ENCODE measurements at places on chromosomes 5 and 9. TPM values are rescaled to one million over a fixed set of nuclear protein-coding genes. Genes with fewer than 3 reads are reported as not detected.

- DNase-seq = no peak
Observed at GRCh38 chr5:132391870-132392269, 22.4 kb downstream of the SLC22A5 start.

DNA sequence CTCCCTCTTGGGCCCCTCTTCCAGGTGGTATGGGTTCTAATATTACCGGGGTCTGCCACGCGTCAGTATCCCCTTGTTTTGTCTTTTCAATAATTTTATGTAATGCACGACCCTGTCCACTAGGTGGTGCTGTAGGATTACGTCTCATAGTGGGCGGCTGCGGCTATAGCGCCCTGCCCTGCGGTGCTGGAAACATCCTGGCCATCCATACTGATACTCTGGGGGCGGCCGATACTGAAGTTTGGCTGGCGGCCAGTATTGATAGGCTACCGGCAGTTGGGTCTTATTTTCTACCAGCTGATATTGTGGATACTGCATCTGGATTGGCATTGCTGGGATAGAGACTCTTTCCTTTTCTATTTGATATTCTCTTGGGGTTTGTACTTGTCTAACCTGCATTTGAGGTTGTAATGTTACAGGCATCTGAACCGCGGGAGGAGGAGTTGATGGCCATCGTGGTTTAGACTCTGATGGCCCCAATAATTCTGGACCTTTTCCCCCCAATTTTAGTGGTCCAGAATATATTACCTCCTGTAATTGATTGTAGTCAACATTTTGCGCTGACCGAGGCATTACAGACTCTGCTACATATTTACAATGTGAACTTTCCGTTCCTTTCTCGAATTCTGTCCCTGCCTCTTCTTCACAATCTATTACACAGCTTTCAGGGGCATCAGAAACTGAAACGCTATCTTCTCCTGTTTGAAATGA is 3.3 kb upstream of the TMEM141 start:
- peak; percentile 70 for DNase-seq

DNA sequence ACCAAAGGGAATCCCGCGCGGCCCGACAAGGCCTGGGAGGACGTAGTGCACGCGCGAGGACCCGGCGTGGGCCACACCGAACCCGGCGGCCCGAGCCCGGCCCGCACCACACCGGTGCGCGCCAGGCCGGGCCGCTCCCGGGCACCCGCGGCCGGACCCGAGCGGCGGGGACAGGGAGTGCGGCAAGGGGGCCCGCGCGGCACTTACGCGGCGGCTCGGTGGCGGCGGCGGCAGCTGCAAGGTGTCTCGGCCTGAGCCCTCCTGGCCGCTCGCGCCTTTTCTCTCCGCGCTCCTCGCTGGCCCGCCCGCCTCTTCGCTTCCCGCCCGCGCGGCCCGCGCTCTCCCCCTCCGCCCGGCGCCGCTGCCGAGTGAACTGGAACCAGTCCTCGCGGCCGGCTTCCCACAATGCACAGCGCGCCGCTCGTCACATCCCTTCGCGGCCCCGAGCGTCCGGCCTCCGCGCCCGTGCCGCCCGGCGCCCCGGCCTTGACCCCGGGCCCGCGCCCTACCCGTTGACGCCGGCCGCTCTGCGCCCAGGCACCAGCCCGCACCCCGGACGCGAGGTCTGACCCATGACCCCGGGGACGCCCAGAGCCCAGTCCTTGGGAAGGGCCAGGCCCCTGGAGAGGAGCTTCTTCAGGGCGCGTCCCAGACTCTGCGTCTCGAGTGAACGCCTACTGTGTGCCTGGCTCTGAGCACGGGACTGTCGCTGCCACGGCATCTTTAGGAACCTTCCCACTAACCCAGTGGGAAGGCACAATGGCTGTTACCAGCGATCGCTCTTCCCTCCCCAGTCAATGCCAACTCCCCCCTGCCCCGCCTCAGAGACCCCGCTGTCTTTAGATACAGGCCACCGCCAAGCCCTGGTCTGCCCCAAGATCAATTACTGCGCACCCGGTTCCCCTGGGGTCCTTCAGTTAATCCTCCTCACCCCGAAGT is at the start of gene MACROH2A1:
TSS of gene MACROH2A1 (minus strand) at position 377 of the 939 bp plus-strand sequence. CDS start 10,138 bp downstream, outside the sequence.
- peak; percentile 97 for DNase-seq

DNA sequence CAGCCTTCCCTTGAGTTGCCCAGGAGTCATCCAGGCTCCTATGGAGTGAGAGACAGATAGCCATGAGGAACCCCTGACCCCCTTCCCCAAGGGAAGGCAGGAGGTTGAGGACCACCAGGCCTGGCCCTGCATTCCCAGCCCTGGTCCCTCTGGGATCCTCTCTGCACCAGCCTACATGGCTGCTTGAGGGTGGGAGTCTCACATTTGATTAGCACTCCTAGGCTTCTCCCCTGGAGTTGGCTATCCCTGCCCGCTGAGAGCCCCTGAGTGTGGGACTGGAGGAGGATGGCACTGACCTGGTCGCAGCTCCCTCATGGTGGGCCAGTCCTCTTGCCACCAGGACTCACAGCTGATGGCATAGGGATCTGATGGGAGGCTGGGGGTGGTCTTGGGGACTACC is 46.7 kb downstream of the SAR1B start:
- no peak for DNase-seq

DNA sequence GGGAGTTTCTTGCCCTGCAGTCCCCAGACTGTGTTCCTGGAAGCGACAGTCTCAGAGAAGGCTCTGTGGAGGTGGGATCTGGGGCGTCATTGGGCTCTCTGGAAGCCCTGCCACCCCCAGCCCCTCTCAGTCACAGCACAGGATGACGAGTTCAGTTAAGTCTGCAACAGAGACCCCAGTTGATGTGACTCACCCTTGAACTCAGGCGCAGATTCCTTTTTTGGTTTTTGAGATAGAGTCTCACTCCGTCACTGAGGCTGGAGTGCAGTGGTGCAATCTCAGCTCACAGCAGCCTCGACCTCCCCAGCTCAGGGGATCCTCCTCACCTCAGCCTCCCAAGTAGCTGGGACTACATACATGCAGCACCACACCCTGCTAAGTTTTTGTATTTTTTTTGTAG is 8.3 kb downstream of the HRH2 start:
- no peak for DNase-seq

- no peak for DNase-seq
Observed at GRCh38 chr5:93899026-93899600, 157.7 kb upstream of the POU5F2 start.

DNA sequence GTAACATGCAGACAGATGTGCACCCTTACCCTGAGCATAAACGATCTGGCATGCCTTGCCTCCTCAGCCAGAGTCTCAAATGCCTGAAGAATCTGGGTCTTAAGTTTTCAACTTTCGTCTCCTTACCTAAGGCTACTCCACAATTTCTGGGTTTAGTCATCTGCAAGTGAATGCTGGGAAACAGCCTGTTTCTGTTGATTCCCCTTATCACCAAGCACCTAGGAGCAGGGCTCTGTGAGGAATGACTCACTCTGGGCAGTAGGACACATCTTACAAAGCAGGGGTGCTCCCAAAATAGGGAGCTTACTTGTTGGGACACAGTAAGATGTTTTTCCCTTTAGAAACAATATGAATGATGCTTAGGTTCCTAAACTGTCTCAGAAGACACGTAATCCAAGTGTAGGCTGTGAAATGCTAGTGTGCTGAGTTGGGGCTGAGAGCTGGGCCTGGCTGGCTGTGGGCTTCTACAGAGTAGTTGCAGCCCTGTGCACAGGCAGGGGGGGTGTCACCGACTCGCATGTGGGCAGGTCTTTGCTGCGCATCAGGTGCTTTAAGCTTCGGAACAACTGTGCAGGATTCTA is 58.0 kb downstream of the DAP start:
- DNase-seq = peak; percentile 54

DNA sequence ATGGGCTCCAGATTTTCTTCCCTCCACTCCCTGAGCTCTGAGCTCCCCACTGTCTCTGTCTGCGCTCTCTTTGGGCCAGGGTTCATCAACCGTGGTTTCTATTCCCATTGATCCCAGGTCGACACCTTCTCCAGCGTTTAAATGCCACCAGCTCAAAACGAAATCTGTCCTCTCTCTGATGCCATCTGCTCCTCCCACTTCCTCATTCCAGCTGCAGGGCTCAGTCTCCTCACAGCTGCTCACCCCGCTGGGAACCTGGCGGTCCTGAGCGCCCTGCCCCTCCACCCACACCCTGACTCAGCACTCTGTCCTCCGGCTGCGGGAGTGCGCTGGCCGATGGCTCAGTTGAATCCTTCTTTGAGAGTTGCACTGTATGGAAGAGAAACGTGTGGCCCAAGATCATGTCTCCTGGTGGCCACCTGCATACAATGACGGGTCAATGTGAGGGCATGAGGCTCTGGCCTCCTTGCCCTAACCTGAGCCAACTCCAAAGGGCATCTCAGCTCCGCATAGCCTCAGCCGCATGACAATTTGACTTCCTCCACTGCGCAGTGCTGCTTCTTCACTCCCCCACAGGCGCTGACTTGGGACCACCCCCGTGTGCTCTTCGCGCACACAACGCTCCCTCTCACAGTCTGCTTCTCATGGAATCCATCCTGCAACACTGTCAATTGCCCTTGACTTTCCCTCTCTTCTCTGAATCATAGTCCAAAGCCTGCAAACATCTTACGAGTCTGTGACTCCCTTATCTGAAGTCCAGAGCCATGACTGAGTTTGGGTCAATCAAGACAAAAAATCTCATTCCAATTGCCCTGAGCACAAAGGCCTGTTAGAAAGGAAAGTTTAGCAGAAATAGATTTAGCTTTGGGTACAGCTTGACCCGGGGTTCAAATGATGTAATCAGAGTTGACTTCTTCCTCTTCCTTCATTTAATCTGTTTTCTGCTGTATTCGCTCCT is 82.4 kb downstream of the PTCH1 start:
- no peak for DNase-seq

GRCh38 chr9:98314381-98315066 is 59.1 kb upstream of the TBC1D2 start:
- no peak for DNase-seq

DNA sequence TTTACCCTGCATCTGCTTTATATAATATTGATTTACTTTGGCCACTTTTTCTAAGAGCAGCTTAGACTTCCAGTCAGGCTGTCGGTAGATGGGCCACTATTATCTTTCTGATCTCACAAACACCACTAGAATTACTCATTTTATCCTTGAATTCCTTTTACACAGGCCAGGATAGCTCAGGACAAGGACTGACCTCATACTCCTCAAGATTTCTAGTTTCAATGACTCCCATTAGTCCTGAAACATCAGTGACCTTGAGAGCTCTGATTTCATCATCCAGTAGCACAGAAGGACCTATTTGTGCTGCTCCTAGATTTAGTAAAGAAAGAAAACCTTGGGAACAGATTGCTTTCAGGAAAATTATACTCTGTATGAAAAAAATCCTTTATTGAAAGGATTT is 727.9 kb upstream of the PTPRD start:
- no peak for DNase-seq

GRCh38 chr5:145408048-145408341 is 427.1 kb downstream of the PRELID2 start:
- DNase-seq = no peak

DNA sequence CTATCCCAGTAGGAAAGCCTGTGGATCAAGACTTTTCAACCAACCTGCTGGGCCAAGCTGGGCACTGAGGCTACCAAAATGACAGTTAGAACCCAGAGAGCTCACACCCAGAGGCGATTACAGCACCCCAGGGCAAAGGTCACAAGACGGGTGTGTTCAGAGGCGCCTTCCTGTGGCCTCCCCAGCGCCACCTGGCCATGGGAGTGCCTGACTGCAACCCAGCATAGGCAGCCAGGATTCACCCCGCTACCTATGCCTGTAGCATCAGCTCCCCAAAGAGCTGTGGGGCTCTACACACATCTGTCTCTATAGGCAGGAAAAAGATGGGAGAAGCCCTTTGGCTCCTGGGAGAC is 33.5 kb downstream of the PDGFRB start:
- peak; percentile 78 for DNase-seq

GRCh38 chr5:179403426-179404147 is 58.3 kb upstream of the ADAMTS2 start:
- DNase-seq = no peak

- no peak for DNase-seq
Observed at GRCh38 chr9:35350212-35350611, 139.7 kb upstream of the RUSC2 start.

DNA sequence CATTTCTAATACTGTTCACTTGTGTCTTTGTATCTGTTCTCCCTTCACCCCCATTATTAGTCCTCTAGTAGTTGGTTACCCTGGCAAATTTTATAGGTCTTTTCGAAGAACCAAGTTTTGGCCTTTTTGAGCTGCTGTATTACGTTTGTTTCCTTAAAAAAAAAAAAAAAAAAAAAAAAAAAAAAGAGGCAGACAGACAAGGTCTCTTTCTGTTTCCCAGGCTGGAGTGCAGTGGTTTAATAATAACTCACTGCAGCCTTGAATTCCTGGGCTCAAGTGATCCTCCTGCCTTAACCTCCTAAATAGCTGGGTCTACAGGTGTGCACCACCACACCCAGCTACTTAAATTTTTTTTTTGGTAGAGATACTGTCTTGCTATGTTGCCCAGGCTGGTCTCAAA is 20.9 kb downstream of the DDX4 start:
- no peak for DNase-seq

DNA sequence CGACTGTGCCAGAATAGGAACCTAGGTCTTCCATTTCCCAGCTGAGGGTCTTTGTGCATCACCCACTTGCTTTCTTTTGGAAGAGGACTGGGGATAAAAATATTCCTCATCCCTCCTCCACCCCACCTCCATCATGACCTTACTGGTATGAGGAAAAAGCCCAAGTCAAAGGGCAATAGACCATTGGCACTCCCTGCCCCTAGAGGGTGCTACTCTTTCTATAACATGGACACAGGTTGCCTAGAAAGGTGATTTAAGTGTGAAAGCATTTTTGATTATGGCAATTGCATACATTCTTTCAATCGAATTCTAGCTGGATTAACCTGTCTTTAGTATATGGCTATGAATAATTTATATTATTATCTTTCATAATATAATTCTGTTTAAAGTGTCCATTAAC is 22.8 kb upstream of the ZNF618 start:
- peak; percentile 43 for DNase-seq

GRCh38 chr5:54632131-54632701 is 114.7 kb downstream of the SNX18 start:
- no peak for DNase-seq

- DNase-seq = no peak
Observed at GRCh38 chr5:122978068-122978467, 58.5 kb downstream of the PPIC start.

- DNase-seq = no peak
Observed at GRCh38 chr5:138948471-138949222, 73.5 kb upstream of the LRRTM2 start.

GRCh38 chr5:152146566-152146965 is 221.9 kb upstream of the GLRA1 start:
- DNase-seq = no peak

DMRT3 gene
- not detected for total RNA-seq

TXNDC8 gene
- total RNA-seq = not detected

RBM27 gene
- 16.8 TPM for total RNA-seq

C5orf52 gene
- total RNA-seq = not detected

ZNF618 gene
- total RNA-seq = 13.4 TPM

NR4A3 gene
- total RNA-seq = 6.2 TPM

PCDH1 gene
- total RNA-seq = 52.0 TPM

FGF10 gene
- total RNA-seq = 27.2 TPM

SPINK4 gene
- 29.5 TPM for total RNA-seq

ANKRD18A gene
- total RNA-seq = 2.8 TPM

F12 gene
- total RNA-seq = 52.4 TPM

Measured in stomach (tissue), 19 donors.